ENCODE measurements at places on chromosomes 5 and 9.

- no peak for DNase-seq
Observed at GRCh38 chr9:111759762-111760639, 34.7 kb downstream of the SHOC1 start.

DNA sequence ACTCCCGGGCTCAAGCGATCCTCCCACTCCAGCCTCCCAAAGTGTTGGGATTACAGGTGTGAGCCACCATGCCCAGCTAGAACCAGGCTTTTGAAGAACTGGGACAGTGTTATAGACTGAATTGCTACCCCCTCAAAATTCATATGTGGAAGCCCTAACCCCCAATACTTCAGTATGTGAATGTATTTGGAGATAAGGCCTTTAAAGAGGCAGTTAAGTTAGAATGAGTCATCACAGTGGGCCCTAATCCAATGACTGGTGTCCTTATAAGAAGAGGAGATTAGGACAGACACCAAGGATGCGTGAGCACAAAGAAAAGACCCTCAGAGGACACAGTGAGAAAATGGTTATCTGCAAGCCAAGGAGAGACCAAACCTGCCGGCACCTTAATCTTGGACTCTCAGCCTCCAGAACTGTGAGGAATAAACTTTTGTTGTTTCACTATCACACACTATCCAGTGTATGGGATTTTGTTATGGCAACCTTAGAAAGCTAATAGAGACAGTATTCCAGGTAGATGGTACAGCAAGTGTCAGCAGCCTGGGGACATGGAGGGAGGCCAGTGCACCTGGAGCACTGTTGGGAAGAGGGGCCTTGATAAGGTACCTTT lies 31.4 kb upstream of the ERGIC1 start:
- no peak for DNase-seq

- no peak for DNase-seq
Observed at GRCh38 chr5:170067152-170067551, 38.5 kb upstream of the FOXI1 start.

GRCh38 chr9:127970401-127971313 lies 10.1 kb downstream of the EEIG1 start:
- DNase-seq, result peak; percentile 58

DNA sequence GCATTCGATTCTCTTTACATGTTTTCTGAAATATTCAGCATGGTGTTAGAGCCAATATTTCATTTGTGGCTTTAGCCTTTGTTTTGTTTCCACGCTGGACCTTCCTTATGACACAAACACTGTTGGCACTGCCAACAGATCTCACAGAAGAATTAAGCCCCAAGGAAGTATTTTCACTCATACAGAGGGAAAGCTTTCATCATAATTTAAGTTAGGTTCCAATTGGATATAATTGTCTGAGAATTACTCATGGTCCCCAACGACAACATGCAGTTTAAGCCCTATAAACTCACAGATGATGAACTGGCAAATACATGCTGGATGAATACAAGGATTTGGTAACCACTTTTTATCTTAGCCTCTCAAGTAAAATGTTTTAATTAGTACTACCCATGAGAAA lies 259.5 kb downstream of the EBF1 start:
- no peak for DNase-seq

DNA sequence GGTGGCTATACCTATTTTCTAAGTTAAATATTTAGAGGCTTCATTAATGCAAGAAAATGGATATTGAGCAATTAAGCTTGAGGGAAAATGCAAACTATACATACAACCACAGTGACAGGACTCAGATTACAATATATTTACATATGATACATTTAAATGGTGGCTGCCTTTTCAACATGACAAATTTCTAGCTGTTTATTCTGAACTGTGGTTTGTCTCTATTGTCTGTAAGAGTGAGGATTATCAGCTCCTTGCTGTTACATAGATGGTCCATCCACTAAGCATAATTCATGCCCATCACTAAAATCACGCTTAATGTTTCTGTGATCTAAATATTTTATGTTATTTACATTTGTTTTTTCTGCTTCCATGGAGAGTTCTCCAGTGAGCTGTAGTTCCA lies 81.1 kb upstream of the SGCD start:
- no peak for DNase-seq

DNA sequence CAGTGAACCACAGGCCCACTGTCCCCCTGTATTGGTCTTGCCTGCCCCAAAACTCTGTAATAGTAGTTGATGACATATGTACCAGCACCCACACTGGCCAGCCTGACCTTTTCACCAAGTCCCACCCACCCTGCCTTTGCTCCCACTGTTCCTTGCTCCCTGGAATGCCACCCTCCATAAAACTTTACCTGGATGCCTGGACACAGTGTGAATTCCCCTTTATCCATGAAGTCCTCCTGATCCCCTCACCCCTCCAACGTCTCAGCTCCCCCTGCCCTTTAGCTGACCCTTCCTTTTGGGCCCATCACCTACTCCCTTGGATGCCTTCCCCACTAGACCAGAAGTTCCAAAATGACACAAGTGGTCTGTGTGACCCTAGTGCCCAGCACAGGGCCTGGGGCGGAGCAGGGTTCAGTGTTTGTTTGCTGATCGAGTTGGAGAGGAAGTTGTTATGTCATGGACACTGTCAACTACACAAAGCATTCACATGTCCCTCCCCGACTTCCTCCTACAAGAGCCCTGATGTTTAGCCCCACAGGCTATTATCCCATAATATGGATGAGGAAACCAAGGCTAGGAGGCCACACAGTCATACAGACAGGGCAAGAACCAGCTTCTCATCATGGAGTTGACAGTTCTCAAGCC lies 16.1 kb downstream of the AMBP start:
- no peak for DNase-seq

DNA sequence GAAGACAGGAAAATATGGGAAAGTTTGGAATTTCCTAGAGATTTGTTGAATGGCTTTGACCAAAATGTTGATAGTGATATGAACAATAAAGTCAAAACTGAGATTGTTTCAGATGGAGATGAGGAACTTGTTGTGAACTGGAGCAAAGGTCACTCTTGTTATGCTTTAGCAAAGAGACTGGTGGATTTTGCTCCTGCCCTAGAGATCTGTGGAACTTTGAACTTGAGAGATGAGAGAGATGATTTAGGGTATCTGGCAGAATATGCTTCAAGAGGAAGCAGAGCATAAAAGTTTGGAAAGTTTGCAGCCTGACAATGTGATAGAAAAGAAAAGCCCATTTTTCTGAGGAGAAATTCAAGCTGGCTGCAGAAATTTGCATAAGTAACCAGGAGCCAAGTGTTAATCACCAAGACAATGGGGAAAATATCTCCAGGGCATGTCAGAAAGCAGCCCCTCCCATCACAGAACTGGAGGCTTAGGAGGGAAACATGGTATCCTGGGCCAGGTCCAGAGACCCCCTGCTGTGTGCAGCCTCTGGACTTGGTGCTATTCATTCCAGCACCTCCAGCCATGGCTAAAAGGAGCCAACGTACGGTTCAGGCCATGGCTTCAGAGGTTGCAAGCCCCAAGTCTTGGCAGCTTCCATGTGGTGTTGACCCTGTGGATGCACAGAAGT lies 114.3 kb upstream of the STARD4 start:
- DNase-seq, result no peak

DNA sequence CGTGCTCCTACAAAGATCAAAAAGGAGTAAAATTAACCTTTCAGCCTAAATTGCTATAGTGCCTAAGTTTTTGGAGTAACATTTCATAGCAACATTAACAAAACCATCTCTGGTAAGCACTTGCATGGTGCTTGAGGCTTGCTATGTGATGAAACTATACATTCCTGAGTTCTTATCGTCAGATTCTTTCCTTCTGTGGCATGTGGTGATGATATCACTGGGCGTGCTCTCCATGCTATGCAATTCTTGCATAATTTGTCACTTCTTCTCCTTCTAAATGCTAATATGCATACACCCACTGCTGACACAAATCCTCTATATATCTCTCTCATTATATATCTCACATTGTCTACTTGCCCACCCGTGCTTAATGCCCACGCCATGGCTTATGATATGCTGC lies 2019.9 kb downstream of the MAT2B start:
- no peak for DNase-seq

- no peak for DNase-seq
Observed at GRCh38 chr9:18268381-18268780, 205.6 kb upstream of the ADAMTSL1 start.

DNA sequence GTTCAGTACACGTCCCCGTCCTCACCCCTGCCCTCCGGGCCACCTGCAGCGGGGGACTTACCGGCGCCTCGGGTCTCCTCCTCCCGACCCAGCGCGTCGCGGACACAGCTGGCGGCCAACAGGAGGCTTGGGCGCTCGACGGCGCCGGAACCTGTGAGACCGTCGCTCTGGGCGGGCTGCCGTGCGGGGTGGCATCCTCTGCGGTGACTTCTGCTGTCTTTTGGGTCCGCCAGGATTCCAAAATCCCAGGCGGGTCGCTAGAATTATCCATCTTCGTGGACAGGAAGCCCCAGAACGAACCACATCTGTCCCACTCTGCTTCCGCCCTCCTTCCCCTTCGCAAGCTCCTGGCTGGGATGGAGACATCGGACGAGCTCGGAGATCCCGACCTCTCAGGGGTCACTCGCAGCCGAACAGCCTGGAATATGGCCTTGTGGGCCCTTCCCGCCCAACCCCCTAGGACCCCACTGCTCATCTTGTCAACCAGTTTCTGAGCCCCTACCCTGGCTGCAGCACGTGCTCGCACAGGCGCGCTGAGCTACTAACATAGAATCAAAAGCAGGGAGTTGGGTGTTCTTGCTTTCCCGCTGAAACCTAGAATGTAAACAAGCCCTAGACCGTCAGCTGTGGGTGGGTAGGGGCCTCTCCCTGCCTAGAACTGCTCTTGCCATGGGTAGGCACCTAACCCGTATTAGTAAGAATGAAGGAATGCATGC lies 947 bp upstream of the MARCHF3 start:
- DNase-seq, result peak; percentile 2

Data from stimulated activated CD4-positive, alpha-beta T cell treated with anti-CD3 and anti-CD28 coated beads, Interleukin-4, amount 100 ng/mL, for 1 hour (primary cell).